Activated CD4-positive, alpha-beta T cell treated with anti-CD3 and anti-CD28 coated beads, Interleukin-2, amount 50 U/mL, for 48 hours (primary cell): ENCODE measurements at places on chromosomes 7 and 10.

DNA sequence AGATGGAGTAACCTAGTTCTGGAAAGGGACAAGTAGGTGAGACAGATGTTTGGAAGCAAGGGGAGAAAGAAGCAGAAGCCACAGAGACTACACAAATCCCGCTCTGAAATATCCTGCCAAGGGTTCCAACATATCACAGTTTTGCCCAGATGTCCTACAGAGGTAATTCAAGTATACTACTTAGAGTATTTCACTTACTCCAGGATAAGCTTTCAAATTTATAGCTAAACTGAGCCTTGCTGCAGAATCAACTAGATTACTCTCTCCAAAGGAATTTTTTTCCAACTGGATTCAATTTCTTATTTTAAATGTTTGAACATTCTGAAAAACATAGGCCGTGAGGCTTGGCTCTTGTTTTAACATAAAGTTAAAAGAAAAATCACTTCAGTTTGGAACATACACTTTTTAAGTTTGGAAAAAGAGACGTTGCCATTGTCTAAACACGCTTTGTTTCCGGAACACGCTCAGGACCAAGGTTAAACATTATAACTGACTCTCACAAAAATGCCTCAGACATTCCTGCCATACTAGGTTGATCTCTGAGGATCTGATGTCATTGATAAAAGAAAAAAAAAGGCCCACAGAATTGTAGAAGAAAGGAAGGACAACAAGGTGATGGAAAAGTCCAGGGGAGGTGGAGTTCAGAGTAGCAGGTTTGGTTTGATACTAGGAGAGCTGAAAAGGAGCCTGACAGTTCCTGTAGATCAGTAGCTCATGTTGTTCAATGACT lies 74.8 kb downstream of the FAM185A start:
- no peak for DNase-seq

- no peak for DNase-seq
Observed at GRCh38 chr7:33940503-33940902, 35.2 kb downstream of the BMPER start.

DNA sequence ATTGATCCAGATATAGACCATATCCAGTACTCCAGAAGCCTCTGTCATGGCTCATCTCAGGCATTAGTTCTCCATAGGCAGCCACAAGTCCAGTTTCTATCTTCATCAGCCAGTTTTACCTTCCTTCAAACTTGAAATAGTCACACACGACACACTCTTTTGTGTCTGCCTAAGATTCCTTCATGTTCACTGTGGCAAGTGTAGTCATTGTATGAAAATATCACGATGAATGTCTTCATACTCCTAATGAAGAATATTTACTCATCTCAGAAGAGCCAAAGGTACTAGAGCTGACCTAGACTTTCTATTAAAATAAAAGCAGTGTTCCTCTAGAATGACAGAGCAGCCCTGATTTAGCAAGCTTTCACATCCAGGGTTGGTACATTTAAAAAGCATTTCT lies 230.7 kb downstream of the SNX13 start:
- DNase-seq, result no peak

DNA sequence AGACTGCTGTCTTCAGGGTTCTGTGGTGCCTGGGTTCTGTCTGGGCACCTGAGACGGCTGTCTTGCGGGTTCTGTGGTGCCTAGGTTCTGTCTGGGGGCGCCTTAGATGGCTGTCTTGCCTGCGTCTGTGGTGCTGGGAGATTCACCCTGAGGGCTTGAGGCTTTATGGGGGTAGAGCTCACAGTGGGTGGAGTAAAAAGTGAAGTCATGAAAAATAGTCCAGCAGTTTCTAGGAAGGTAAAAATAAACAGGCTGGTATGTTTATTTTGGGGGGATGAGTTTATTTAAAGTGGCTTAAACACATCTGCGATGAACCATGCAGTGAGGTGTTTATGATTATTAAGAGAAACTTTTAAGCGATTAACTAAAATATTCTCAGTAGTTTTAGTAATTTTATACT lies 64.2 kb downstream of the NKX6-2 start:
- DNase-seq, result no peak

DNA sequence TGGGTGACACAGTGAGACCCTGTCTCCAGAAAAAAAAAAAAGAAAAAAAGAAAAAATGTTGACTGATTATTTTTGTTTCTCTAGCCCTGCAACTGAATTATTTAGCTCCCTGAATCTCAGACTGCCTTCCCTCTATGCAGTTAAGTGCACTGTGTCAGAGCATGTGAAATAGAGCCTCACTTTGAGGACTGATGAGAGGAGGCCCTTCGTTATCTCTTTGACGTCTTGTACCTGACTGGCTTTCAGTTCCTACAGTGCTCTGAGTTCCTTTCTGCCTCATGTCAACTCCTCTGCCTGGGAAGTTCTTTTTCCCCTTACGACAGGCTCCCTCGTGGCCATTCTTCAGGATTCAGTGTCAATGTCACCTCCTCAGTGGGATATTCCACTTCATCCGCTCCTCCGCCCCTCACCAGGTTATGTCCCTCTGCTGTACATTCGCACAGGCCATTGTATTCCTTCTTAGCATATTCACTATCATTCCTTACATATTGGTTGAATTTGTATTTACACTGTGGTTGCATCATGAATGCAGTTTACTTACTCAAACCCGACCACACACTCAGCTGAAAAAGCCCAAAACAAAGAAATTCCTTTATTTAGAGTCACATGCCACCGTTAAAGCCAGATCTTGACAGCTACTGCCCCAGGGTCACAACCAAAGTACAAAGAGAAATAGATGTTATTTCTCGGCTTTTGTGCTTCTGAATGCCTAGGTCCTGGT lies 18.1 kb upstream of the CAMK2G start:
- no peak for DNase-seq

- DNase-seq, result no peak
Observed at GRCh38 chr10:102121739-102122372, 1.7 kb upstream of the LDB1 start.

- no peak for DNase-seq
Observed at GRCh38 chr10:115065801-115066200, 27.4 kb upstream of the ATRNL1 start.

GRCh38 chr7:28179120-28180030 lies 1.2 kb downstream of the JAZF1 start:
- DNase-seq, result peak; percentile 70

DNA sequence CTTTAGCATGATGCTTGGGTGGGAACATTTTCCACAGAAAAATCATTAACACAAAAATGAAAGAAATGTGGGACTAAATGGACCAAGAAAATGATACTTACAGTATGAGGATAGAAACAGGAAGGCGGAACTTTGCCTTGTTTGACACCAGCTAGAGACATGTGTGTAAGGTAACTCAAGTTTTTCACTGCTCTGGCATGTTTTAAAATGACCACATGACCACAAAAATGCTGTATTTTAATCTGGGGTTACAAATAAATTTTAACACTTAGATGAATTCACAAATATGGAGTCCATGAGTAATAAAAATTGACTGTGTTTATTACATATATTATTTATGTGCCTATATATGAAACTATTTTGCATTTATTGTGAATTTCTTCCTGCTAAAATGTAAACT lies 100.9 kb upstream of the PHYHIPL start:
- DNase-seq, result no peak

GRCh38 chr7:136692221-136692620 lies 176.2 kb upstream of the CHRM2 start:
- DNase-seq, result no peak

- DNase-seq, result no peak
Observed at GRCh38 chr7:88522771-88523293, 216.1 kb upstream of the STEAP4 start.

GRCh38 chr10:128092454-128092853 lies 33.8 kb downstream of the MKI67 start:
- DNase-seq, result no peak

DNA sequence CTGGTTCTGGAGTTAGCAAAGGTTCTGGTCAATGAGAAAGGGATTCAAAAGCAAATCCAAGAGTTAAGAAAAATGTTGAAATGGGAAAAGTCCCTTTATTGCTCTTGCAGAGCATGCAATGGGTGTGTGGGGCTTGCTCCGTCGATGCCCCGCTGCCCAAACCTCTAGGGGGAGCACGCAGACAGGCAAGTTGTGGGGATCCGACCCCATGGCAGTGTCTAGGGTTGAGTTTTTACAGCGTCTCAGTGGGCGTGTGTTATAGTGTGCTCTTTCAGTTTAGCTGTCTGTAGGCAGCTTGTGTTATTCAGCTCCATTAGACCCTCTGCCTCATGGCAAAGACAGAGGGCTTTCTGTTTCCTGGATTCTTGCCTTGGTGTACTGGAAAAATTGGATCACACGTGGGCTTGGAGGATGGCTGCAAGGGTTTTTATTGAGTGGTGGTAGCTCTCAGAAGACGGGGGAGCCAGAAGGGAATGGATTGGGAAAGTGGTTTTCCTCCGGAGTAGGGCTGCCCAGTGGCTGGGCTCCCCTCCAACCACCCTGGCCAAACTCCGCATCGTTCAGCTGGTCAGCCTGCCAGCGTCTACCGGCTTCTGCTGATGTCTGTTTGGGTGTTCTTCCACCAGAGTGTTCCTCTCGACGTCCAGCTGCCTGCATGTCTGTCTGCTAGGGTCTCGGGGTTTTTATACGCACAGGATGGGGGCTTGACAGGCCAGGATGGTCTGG lies 102.3 kb upstream of the PLXDC2 start:
- no peak for DNase-seq

GRCh38 chr10:44022203-44022602 lies 362.7 kb downstream of the CXCL12 start:
- DNase-seq, result no peak

GRCh38 chr10:116899626-116900025 lies 50.3 kb downstream of the ENO4 start:
- no peak for DNase-seq

GRCh38 chr7:156944876-156945275 lies 4.6 kb upstream of the NOM1 start:
- DNase-seq, result no peak

GRCh38 chr10:77291596-77292505 lies 345.8 kb downstream of the KCNMA1 start:
- DNase-seq, result no peak

DNA sequence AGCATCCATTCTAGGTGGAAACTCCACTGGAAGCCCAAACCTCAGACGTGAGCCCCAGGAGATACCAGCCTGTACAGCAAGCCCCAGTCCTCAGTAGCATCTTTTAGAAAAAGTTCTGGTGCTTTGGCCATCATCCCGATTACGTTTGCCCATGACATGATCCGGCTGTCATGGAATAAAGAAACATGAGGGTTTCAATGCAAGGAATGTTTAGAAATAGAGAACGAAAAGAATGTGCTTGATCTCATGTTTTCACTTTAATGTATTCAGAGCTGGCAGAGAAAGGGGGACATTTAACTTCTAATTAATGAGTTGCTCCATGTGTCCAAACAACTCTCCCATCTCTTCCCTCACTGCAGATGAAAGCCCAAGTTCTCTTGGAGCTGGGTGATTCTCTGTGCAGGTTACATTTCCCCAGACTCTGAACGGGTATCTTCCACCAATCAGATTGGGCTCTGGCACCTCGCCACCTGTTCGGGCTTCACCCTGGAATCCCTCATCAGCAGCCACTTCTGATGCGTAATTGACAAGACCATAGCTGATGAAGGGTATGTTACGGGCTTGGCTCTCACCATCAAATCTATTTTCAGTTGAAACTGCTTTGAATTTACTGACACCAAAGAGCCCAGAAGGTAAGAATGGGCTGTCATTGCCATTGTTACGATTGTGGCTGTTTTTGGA lies 165.3 kb downstream of the PLXNA4 start:
- DNase-seq, result no peak

- DNase-seq, result no peak
Observed at GRCh38 chr7:22668971-22669401, 58.0 kb upstream of the IL6 start.

GRCh38 chr10:110214371-110214826 lies 7.0 kb downstream of the MXI1 start:
- no peak for DNase-seq

- DNase-seq, result no peak
Observed at GRCh38 chr10:18164093-18164492, 23.9 kb downstream of the CACNB2 start.

DNA sequence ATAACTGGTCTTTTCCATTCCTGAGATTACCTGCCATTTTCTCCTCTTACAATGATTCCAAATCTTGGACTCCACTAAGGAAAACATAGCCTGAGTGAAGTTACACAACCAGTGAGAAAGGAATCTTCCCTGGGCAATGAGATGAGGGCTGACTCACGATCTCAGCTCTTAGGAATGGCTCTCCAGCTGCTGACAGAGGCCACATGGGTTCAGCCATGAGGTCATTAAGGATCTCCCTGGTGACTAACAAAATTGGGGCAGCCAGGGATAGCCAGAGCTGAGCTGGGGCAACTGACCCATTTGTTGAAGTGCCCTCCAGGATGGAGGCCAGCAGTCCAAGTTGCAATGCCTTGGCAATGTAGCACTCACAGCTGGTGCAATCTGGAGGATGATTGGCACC lies 78.7 kb upstream of the MKLN1 start:
- no peak for DNase-seq

DNA sequence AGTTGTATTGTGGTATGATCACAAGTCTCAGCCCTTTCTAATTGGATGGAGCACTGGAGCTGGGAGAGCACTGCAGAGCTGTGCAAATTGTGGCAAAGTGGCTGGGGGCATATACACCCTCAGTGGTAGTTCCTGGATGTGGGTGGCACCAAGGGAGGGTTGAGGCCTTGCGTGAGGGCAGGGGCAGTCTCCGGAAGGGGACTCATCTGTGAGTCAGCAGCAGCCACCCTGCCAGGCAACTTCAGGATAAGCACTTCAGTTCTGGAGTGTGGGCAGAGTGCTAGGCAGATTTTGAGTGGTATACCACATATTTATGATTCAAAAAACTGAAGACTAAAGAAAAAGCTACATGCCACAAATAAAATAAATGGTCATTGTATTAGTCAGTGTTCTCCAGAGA lies 210.5 kb downstream of the ETV1 start:
- DNase-seq, result peak; percentile 11

GRCh38 chr10:4189281-4189680 lies 404.3 kb upstream of the KLF6 start:
- DNase-seq, result no peak

- no peak for DNase-seq
Observed at GRCh38 chr7:83410989-83411591, 237.8 kb downstream of the SEMA3E start.

DNA sequence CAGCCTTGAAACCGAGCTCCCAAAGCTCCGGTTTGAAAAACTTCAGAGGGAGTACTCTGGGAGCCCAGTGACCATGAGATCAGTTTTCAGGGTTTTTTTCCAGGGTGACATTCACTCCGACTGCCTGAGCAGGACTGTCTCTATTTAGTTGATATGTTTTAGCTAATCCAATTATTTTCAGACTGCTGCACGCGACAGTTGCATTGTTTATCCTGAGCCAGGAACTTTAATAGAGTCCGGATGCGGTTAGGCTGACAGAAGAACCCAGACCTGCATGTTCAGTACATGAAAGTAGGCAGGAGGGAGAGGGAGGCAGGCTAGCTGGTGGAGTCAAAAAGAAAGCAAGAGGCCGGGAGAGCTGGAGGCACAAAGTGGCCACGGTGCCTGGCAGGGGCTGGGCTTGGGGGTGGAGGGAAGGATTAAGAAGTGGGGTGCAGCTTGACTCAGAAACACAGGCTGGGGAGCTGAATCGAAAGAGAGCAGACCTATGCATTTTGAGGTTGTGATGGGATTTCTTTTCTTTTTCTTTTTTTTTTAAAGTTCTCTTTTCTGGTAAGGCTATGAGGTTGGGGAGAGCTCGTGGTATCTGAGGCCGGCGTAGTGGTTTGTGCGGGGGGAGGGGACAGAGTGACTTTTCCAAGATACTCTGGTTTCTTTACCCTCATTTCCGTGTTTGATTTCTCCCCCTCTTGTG lies 5.7 kb downstream of the GATA3 start:
- peak; percentile 87 for DNase-seq
